Fibroblast of skin of back (primary cell): ENCODE measurements at places on chromosomes 12 and 14.

DNA sequence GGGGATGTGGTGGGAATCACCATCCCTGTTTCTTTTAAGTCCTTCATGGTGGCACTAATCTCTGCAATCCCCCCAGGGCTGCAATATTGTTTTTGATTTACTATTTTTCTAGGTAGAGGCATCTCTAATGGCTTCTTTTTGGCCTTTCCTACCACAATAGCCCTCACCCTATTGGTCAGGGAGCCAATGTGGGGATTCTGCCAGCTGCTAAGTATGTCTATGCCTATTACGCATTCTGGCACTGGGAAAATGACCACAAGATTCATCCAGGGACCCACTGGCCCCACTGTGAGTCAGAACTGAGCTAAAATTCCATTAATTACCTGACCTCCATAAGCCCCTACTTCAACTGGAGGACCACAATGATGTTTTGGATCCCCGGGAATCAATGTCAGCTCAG, 15.9 kb upstream of the GLIPR1L2 start:
- DNase-seq, result no peak

- no peak for DNase-seq
These were observed 180.0 kb upstream of the LMO3 start for GRCh38 chr12:16785953-16786352.

DNA sequence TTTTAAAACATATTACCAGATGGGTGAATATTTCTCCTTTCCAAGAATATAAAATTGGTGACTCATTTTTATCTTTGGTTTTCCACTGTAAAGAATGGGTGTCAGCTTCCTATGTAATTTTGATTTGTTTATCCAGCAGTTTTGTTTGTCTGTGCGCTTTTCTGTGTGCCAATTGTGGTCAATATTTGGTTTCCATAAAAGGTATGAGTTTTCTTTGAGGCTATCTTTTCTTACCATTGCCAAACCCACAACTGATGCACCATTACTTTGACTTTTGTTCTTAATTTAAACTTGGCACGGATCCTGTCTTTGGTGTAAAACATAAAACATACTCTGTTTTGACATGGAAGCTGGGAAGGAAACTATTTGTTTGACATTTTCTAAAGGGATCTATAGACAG, 78.8 kb upstream of the NAV3 start:
- DNase-seq, result peak; percentile 68

- DNase-seq, result no peak
These were observed 6.2 kb upstream of the GNPNAT1 start for GRCh38 chr14:52797653-52798052.

DNA sequence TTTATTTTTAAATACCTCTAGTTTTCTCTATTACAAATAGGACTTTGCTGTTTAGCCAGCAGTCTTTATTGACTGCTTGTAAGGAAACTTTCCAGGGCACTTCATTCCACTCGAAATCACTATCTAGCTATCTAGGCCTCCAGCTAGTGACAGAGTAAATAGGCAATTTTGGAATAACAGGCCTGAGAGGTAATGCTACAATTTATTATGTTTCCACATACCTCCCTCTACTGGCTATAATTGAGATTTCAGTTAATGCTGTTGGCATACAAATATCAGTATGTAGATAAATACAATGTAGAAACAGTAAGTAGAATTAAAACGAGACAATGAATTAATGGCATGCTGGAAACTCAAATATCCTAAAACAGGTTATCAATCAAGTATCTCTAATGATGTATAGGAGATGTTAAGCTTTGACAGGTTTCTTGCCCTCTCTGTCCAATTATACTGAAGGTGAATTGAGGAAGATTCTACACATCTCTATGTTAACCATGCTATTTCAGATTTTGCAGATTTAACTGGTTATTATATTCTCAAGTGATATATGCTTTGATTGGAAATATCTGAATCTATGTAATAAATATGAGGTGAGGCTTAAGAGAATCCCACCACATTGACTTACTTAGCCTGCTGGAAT, 7.2 kb downstream of the DTD2 start:
- DNase-seq, result peak; percentile 37

DNA sequence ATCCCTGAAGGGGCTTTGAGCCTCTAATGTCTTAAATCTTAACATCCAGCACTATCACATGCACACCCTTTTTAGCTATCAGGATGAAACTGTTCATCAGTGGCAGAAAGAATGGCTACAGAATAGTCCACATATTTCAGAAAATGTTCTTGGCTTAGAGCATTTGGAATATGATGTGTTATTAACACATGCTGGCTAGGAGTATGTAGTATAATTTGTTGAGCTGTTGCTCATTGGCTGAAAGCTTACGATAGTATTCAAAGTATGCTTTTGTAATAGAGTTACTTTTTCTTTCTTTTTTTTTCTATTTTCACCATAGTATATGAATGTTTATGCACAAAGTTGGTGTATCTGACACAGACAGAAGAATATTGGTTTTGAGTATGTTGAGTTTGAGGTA, 55.1 kb downstream of the MNAT1 start:
- peak; percentile 25 for DNase-seq

DNA sequence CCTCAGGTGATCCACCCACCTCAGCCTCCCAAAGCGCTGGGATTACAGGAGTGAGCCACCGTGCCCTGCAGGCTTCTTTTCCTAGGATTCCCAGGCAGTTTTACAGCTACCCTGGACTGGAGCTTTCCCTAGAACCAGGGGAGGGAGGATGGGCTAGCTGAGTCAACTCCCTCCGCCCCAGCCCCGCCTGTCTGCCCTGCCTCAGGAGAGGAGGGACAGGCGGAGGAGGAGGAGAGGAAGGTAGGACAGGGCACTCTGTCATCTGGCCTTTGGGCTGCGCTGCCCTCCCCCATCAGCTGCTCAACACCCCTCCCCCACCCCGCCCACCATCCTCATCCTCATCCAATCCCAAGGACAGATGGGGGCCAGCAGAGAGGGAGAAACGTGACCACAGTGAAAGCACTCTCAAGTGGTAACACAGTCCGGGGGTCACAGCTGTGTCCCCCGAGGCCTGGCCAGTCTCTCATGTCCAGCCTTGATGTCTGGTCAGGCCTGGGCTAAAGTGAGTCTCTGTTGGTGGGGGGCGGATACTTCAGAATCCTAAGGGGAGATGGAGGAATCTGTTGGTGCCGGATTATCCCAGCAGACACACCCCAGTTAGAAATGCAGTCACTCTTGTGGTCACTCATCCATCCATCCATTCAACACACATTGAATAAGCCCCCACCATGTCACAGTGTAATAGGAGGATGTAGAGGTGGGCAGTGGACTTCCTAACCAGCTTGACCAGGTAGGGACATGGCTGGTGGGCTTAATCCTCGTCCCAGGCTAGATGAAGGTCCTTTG, 12.3 kb downstream of the FIGNL2 start:
- DNase-seq, result no peak

DNA sequence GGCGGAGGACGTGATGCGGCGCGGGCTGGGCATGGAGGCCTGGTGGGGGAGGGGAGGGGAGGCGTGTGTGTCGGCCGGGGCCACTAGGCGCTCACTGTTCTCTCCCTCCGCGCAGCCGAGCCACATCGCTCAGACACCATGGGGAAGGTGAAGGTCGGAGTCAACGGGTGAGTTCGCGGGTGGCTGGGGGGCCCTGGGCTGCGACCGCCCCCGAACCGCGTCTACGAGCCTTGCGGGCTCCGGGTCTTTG, 303 bp downstream of the GAPDH start:
- DNase-seq, result no peak

DNA sequence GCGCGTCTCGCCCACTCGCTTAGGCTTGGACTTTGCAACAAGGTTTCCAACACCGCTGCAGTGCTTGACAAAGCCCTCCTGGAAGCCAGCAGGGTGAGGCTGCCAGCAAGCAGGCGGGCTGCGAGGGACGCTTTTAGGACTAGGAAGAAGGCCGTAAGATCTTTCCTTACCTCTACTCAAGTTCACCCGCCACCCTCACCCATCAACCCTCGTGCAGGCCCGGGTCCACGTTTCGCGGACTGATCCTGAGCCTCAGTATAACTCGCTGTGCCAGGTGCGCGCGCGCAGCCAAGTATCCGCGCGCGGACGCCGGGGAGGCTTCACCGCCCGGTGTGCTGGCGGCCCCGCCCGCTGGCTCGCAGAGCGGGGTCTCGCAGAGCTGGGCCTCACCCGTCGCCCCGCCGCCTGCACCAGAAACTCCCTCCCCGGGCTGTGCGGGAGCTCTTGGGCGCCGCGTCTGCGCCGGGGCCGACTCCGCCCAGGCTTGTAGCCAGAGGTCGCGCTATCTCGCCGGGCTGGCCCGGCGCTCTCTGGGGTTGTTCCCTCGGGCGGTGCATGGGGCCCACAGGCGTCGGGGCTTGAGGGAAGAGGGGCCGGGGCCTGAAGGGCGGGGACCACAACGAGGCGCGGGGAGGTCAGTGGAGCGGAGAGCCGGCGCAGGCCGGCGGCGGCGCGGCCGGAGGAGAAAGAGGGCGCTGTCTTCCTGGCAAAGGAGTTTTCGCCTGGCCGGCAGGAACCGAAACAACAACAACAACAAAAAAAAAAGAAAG, 7.6 kb upstream of the SIX1 start:
- peak; percentile 67 for DNase-seq

- no peak for DNase-seq
These were observed 3.1 kb upstream of the MDM2 start for GRCh38 chr12:68804657-68805591.

DNA sequence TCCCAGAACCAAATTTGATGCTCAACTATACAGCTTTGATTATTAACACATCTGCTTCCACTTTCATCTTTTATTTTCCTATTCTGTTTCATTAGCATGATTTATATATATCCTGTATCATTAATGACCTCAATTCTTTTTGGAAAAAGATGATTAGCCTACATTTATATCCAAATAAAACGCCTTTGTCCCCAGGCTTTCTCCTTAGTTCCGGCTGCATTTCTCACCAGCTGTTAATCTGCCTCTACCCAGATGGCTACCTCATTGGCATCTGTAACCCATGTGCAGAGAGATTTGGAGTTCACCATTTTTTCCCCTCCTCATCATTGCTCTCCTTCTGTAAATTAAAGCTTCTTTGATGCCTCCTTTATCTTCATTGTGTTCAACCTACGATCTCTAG, 336.8 kb upstream of the RGS6 start:
- no peak for DNase-seq

DNA sequence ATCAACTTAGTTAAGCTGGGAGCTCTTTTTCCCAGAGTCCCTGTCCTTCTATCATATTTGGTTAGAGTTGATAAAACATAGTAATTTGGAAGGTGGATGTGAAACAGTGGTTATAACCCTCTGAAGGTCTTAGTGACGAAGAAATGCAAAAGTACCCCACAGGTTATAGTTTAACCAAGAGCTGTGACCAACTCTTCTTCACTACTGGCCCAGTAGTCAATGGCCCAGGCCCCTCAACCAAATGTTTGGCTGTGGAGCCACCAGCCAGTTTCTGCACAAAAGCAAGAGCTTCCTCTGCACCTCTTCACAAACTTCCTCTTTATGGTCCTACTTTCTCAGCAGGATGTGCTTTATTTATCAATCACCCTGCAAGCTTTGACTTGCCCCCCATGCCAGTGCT, 132.6 kb downstream of the BMP4 start:
- no peak for DNase-seq

- no peak for DNase-seq
These were observed 13.4 kb downstream of the CCDC77 start for GRCh38 chr12:414859-415258.

DNA sequence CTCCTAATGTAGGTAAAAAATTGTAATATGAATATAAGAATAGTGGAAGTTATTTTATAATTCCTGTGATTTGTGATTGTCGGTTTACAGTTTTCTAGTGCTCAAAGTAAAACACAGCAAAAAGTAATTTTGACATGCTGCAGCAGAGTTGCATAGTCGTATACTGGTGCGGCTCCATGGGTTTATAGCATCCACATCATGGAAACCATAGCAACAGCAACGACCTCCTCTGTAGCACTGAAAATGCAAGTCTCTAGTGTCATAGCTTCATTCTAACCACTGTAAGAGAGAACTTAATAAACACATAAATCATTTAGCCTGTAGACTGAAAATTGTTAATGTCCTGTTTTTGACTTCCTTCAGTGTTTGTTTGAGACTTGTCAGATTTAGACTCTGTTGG, 574.3 kb downstream of the KCNH5 start:
- DNase-seq, result no peak

DNA sequence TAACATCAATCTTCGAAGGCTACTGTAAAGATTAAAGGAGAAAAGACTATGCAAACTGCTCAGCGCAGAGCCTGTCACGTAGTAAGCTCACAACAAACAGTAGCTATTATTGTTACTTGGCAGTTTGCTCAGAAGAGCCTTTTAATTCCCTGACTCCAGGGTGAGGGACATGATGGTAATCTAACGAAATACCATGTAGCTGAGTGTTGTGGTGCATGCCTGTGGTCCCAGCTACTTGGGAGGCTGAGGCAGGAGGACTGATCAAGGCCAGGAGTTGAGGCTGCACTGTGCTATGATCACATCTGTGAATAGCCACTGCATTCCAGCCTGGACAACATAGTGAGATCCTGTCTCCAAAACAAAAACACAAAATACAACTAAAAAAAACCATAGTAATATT, 22.8 kb downstream of the HEBP1 start:
- DNase-seq, result peak; percentile 19

DNA sequence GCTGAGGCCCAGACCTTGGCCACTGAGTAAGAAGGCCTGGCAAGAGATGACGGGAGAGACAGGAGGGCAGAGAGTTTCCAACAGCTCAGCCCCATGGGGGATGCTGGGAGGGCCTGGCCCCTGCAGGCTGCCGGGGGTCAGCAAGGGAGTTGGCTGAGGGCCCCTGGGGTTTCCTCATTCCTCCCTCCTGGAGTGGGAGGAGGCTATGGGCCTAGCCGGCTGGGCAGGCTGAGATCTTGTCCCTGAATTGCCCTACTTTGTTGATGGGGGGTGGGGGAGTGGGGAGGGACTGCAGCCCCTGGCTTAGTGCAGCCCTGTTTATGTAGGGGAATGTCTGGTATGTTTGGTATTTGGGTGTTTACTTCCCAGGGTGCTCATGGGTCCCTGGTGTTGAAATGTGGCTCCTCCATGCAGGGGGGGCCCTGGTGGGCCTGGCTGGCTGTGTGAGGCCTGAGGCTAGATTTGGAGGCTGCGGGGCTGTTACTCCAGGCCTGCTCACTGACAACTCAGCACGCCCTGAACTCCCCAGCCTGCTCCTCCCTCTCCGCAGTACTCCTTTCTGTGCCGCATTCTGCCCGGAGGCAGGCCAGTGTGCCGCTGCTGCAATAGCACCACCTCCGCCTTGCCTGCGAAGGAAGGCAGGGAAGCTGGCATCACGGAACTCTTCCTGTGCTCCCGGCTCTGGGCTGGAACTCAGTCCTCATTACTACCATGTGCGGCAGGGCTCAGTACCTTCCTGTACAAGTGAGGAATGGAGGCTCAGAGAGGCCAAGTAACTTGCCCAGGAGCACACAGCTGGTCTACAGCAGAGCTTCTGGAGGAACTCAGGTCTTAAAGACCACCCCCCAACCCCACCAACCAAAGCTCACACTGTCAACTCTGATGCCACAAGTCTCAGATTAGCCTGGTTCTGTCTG, 25.3 kb downstream of the JDP2 start:
- DNase-seq, result peak; percentile 93

GRCh38 chr12:82300611-82301010, 57.6 kb downstream of the CCDC59 start:
- no peak for DNase-seq

DNA sequence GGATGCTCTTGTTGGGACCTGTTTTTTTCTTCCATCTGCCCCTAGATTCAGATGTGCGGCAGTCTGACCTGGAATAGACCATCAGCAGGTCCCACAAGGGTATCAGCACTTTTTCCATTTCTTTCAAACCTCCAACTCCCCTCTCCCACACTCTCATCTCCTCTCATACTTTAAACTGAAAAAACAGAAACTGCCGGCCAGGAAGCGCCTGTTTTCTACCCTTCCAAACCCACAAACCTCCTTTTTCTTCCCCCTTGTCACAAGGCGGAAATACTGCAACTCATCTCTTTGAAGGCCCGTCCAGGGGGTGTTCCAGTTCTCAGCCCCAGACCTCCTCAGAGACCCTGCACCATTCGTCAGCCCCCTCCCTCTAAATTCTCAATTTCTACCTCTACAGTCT, 62.5 kb upstream of the FKBP4 start:
- no peak for DNase-seq
